ENCODE measurements at places on chromosomes 1 and 21.
A peak's percentile ranks its signal among the peaks of the same experiment; 100 is the strongest.

DNA sequence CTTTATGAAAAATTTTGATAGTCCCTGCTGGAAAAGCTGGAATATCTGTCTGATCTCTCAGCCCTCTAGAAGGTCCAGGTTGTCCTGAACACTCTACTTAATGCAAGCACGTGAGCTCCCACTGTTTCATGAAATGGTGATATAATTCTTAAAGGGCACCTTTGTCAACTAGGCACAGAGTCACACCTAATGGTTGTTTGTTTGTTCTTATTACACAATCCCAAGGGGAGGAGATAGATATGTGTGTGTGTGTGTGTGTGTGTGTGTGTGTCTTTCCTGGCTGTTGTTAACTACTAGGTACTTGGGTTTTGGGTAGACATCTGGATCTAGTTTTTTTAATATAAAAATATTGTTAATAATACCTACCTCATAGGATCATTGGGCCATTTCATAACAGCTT, 63.9 kb downstream of the GRIK1 start:
- no peak for DNase-seq

- DNase-seq: no peak
Measured at GRCh38 chr1:198352975-198353695, 187.3 kb downstream of the ATP6V1G3 start.

DNA sequence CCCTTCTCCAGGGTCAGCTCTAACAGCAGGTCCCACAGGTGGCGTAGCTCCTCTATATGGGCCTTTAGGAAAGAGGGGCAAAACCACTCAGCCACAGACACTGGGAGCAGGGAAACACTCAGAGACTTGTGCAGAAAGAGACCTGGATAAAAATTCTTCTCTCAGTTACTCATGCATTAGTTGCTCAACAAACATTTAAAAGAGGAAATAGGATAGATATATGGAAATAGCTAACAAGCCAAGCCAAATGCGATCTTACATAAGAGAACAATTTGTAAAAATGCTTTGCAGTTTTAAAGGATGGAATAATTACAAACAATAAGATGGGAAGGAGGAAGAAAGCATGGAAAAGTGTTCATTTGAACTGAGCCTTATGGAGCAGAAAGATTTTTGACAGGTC, 4.9 kb downstream of the SPTA1 start:
- DNase-seq: no peak

DNA sequence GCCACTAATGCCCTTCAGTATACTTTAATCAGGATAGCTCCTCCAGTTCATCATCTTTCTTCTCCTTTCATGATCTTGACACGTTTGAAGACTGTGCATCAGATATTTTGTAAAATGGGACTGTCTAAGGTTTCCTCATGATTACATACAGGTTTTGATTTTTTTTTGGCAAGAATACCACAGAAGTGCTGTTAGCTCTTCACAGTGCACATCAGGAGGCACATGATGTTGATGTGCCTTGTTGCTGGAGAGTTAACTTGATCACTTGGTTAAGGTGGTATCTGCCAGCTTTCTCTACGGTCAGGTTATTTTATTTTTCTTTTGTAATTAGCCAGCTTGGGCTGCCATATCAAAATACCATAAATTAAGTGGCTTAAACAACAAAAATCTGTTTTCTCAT, 128.6 kb upstream of the IVNS1ABP start:
- no peak for DNase-seq

DNA sequence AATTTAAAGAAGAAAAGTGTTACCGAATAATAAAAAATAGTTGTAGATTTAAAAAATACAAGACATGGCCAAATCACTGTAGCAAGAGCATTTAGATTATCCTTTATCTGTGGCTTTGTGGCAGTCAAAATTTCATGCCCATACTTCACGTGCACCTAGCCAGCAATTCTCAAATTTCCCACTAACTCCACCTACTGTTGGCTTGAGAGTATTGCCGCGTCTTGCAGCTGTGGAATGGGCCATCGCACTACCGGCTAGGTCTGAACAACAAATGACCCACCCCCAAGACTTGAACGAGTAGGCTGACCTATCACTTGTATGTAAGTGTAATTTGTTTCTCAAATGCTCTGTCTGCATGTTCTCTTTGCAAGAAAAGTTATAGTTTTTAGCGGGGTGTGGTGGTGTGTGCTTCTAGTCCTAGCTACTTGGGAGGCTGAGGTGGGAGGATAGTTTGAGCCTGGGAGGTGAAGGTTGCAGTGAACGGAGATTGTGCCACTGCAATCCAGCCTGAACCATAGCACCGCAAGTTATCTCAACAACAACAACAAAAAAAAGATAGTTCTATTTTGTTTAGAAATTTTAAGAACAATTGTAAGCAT, 4.1 kb downstream of the KRTAP13-4 start:
- DNase-seq: no peak

DNA sequence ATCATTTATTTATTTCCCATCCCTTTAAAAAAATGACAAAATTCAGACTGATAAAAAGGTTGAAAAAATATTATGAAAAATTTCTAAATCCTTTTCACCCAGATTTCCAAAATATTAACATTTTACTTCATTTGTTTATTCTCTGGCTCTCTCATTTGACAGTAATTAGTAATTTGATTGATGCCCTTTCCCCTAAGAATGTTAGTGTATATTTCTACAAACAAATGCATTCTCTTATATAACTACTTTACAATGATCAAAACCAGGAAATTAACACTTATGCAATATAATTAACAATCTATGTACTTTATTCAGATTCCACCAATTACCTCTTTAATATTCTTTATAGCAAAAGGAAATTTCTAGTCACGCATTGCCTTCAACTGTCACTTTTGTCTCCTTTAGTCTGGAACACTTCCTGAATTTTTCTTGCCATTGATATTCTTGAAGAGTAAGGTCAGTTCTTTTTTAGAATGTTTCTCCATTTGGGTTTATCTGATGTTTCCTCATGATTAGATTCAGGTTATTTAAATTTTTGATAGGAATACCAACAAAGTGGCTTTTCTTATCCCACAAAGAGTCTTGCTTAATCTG, 3.9 kb downstream of the CD53 start:
- DNase-seq: no peak

- peak; percentile 57 for DNase-seq
Measured at GRCh38 chr1:231918239-231919015, 291.8 kb downstream of the DISC1 start.

DNA sequence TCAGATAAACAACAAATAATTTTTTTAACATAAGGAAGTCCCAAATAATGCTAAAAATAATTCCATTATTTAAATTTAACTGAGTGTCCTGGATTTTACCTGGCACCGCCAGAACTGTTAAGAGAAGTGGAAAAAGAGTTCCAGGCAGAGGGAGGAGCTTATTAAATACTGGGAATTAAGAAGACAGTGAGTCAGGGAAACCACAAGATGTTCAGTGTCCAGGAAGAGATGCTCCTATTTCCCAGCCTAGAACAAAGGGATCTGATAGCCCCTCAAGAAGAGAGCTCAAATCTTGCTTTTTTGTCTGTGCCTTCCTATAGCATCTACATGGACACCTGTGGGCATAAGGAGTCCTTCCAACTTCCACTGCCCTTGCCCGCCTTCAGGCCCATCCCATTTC, 85.9 kb downstream of the PGM1 start:
- DNase-seq: no peak

DNA sequence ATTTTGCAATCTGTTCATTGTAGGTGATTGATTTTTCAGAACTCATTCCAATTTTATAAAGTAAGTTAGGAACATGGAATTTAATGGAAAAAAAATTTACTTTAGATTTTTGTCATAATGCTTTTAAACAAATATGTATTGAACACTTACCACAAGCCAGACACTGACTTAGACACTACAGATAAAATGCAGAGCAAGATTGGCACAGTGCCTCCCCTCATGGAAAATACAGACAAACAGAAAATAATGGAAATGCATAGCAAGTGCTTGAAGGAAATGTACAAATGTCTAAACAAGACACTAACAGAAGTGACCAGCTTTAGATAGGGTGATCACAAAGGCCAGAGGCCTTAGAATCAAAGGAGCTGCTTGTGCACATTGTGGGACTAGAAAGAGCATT, 260.5 kb upstream of the ADGRL2 start:
- no peak for DNase-seq

DNA sequence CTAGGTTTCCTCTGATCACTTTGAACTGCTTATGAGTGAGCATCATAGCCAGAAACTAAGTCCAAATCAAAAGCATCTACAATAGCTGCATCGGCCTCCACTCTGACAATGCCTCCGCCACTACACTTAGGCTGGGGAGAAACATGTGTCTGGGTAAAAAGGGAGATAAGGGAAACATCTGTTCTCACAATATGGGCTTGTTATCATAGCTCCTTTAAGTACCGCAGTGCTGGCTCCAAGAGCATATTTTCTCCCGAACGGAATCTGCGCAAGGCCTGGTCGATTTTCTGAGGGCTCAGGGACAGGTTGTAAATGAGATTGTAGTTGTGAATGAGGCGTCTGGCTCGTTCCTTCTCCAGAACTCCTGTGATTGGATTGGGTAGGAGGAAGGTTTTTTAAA, 63.9 kb upstream of the CYP2J2 start:
- DNase-seq: no peak

GRCh38 chr1:107309962-107310361, 169.1 kb downstream of the NTNG1 start:
- no peak for DNase-seq

DNA sequence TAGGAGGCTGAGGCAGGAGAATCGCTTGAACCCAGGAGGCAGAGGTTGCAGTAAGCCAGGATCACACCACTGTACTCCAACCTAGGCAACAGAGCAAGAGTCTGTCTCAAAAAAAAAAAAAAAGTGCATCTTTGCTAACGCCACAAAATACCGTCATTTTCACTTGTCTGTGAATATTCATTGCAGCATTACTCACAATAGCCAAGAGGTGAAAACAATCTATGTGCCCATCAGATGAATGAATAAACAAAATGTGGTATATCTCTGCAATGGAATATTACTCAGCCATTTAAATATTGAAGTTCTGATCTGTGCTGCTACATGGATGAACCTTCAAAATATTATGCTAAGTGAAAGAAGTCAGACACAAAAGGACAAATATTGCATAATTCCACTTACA, 7.9 kb upstream of the TIAM1 start:
- no peak for DNase-seq

Measured in non-pigmented ciliary epithelial cell (primary cell).